ENCODE measurements at places on chromosomes 7 and 10. TPM values are rescaled to one million over a fixed set of nuclear protein-coding genes. Genes with fewer than 3 reads are reported as not detected.

GRCh38 chr7:105743351-105744090 lies 132.9 kb downstream of the ATXN7L1 start:
- no peak for DNase-seq

DNA sequence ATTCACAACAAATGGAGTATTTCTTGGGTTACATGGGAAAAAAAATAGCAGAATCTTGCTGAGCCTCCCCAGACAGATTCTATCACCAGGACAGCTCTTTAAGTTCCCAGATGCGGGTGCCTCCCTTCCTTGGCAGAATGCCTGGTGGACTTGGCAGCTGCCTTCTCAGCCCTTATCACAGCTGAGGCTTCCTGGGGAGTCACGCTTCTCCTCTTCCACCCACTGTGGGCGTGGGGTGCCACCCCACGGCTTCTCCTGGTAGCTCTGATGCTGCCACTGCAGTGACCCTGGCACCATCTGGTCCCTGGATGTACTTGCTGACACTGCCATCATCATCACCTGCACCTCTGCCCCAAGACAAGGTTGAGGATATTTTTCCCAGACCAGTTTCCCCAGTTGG lies 16.2 kb upstream of the NME8 start:
- DNase-seq = peak; percentile 73

DNA sequence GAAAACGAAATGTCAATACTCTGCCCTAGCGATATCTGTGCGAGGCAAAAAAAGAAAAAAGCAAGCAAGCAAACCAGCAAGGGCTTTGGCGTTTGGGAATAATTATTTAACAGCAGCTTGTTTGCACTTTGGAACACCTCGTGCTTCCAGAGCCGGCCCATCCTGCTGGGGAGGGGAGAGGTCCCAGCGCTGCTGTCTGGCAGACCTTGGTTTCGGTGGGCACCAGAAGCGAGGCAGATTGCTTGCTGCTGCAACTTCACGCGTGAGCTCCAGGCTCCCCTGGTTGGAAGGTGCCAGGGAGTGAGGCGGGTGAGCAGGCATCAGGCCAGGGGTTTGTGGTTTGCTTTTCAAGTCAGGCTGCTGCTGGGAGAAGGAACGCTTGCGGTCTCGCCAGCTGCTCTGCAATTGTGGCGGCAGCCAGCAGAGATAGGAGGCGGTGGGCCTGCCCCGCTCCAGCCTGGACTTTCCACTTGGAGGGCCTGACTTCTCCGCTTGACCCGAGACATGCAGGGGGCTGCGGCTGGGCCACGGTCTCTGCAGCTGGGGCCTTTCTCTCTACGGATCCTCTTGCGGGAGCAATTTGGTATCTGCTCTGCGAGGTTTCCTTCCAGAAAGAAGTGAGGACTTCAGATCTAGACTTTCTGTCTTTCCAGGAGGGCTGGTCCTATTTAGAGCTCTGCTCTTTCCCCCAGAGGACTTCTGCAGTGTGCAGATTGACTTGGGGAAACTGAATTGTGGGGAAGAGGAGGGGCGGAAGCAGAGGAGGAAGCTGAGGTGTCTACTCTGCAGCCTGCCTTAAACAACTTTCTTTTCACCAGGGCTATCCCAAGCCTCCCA lies 131.4 kb downstream of the PRPF18 start:
- DNase-seq = peak; percentile 44

DNA sequence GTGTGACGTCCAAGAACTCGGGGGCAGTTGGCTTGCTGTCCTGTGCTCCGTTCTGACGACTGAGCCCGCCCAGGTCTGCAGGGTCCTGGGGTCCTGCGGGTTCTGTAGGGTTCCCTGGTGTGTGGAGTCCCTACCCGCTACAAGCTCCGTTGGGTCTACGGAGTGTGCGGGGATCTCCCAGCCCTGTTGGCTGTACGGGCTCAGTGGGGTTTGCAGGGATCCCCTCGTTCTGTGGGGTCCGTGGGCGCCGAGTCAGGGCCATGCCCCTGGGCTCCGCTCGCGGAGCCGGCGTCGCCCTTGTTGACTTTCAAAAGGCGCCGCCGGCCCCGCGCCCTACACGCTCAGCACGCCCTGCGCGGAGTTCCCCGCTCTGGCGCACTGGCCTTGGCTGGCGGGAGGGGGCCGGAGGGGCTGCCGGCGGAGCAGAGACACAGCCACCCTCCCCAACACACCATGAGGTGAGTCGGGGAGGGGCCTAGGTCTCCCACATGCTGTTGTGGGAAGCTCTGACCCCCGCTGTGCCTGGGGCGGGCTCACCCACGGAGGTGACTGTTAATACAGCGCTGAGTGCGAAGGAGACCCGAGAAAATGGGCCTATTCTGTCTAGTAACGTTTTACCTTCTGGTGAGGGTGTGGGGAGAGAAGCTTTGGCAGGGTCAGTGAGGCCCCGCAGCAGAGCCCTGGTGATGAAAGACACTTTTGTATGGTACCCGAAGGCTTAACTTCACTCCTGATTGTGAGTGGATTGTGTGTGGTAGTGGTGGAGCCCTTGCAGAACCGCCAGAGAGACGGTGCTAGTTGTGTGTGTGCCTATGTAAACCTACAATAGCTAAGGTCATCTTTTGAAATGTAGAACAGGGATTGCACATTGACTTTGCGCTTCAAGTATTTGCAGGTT lies 8.1 kb downstream of the TASOR2 start:
- peak; percentile 84 for DNase-seq

Gene MARCHF5
- polyA plus RNA-seq = 62.2 TPM

Gene PTF1A
- polyA plus RNA-seq = 0.28 TPM

- no peak for DNase-seq
These were observed 10.4 kb downstream of the TACR2 start for GRCh38 chr10:69406302-69406811.

GRCh38 chr10:33783078-33783477 lies 448.6 kb upstream of the NRP1 start:
- DNase-seq = no peak

DNA sequence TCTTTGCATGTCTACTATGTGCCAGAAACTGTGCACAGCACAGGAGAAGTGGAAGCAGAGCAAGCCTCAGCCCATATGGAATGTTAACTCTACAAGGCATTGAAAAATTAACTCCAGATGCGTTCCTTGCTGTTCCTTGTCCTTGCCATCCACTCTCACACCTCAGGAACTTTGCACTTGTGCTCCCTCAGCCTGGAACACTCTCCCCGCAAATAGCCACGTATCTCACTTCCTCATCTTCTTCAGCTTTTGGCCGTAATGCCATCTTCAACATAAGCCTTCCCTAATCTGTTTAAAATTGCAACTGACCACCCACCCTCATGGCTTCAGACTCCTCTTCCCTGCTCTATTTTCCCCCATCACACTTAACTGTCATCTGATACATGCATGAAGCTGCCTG lies 83.2 kb upstream of the CAPZA2 start:
- DNase-seq = no peak

- DNase-seq = no peak
These were observed 49.9 kb downstream of the CHST15 start for GRCh38 chr10:124043310-124044142.

Gene GOLGA7B
- polyA plus RNA-seq = 0.15 TPM

GRCh38 chr7:138745189-138745588 lies 44.0 kb upstream of the SVOPL start:
- no peak for DNase-seq

Gene CCL24
- polyA plus RNA-seq = not detected

- DNase-seq = peak; percentile 88
These were observed 1.1 kb downstream of the VIM start for GRCh38 chr10:17229016-17229716.

All from hepatocyte (in vitro differentiated cells).